ENCODE measurements at places on chromosomes 3 and 15. TPM values are rescaled to one million over a fixed set of nuclear protein-coding genes. Genes with fewer than 3 reads are reported as not detected.

- DNase-seq = no peak
Observed at GRCh38 chr3:155861476-155862183, 7.4 kb upstream of the SLC33A1 start.

DNA sequence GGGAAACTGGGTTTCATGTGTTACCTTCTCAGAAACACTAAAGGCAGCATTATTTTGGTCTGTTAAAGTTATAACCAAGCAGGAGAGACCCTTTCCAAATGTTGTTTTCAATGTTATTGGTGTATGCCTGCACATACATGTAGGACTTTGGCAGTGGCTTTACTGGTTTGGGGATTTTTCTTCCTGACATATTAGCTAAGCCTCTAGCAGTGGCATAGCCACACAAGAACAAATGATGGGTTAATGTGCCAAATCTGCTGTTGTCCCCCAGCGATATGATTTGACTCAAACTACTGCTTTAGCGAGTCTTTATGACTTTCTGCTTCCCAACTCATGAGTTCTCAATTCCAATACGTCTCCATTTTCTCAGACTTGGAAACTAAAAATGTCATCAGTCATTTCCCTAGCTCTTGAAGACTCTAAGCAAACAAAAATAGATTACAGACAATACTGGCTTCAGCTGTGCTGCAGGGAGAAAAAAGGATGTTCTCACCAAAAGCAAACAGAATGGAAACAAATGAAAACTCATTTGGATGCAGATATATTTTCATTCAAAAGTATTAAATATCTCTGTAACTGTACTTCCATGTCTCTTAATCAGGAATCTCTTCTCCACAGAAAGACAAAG is 29.6 kb downstream of the TPM1 start:
- DNase-seq = no peak

- DNase-seq = no peak
Observed at GRCh38 chr3:168267179-168267578, 171.5 kb upstream of the GOLIM4 start.

DNA sequence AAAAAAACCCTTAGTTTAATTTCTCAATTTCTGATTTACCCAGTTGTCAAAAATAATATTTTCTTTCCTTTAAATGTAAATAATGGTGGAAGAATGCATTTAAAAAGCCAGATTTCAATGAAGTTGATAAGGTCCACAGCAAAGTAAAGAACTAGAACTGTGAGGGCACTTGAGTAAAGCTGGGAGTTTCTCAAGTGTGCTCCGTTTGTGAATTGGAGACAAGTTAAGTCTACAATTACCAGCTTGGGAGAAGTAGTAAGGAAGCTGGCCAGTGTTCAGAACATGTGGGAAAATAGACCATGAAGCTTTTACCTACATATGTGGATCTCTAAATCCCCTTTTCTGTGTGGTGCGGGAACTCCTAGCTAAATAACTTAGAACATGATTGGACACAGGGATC is 239.4 kb downstream of the OXSM start:
- no peak for DNase-seq

- no peak for DNase-seq
Observed at GRCh38 chr15:54298396-54298795, 320.2 kb downstream of the UNC13C start.

- DNase-seq = no peak
Observed at GRCh38 chr3:21804330-21804729, 53.3 kb upstream of the ZNF385D start.

DNA sequence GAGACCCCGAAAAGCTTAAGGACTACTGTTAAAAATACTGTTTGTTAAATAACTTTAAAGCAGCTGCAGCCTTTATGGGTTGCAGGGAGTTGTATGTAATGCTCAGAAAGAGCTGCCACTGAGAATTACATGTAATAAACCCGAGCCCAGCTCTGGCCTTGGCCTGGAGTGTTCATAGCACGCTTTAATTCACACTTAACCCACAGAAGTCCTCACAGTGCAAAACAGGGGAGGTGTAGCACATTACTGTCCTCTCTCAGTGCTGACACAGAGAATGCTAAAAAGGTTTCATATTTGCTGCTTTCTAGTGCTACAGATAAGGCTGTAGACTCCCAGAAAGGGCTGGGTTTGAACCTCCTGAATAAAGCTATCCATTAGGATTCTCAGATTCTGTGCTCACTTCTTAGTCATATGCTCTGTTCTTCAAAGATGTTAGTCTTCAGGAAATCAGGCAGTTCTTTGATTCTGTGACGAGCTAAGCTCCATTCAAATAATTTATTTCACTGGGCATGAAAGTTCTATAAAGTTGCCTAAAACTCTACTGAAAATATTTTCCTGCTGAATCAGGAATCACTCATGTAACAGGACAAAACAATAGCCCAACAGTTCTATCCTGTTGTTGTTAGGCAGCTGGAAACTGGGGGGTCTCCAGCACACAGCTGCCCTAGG is 108.0 kb downstream of the SENP2 start:
- peak; percentile 77 for DNase-seq

GRCh38 chr3:193819117-193820010 is 226.4 kb downstream of the OPA1 start:
- no peak for DNase-seq

- DNase-seq = peak; percentile 43
Observed at GRCh38 chr3:70531063-70531657, 218.7 kb upstream of the MDFIC2 start.

- peak; percentile 67 for DNase-seq
Observed at GRCh38 chr15:63466378-63467192, 37.8 kb upstream of the USP3 start.

- DNase-seq = peak; percentile 80
Observed at GRCh38 chr3:109532257-109533216, 195.2 kb upstream of the DPPA4 start.

GRCh38 chr15:86295511-86295910 is 215.8 kb downstream of the AGBL1 start:
- DNase-seq = no peak

DNA sequence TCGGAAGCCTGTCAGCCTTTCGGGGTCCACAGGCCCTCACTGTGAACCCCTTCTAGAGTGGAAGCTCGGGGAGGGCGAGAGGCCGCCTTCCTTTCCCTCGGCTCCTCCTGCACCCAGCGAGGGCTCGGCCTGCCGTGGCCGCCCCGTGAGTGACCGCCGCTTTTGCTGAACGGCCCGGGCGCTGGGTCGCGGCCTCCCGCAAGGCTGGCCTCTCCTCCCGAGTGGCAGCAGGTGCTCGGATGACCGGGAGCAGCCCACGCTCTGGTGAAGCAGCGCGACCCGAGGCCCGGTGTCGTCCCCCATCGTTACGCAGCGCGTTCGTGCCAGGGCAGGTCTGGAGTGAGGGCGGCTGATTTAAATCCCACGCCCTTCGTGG is 53.8 kb downstream of the LRRK1 start:
- DNase-seq = no peak

GRCh38 chr15:32829436-32829835 is 111.6 kb downstream of the GREM1 start:
- no peak for DNase-seq

- no peak for DNase-seq
Observed at GRCh38 chr3:11547498-11547897, 96.2 kb downstream of the VGLL4 start.

GRCh38 chr3:113034011-113034410 is 43.2 kb downstream of the GTPBP8 start:
- no peak for DNase-seq

LCTL gene
- total RNA-seq = 14.5 TPM

CFAP100 gene
- not detected for total RNA-seq

ZDHHC19 gene
- not detected for total RNA-seq

CAMK2N2 gene
- total RNA-seq = 10.5 TPM

CLSTN2 gene
- 0.23 TPM for total RNA-seq

Measured in HT1080 (cell line).